ENCODE measurements at places on chromosomes 7 and 10.
A peak's percentile ranks its signal among the peaks of the same experiment; 100 is the strongest.

DNA sequence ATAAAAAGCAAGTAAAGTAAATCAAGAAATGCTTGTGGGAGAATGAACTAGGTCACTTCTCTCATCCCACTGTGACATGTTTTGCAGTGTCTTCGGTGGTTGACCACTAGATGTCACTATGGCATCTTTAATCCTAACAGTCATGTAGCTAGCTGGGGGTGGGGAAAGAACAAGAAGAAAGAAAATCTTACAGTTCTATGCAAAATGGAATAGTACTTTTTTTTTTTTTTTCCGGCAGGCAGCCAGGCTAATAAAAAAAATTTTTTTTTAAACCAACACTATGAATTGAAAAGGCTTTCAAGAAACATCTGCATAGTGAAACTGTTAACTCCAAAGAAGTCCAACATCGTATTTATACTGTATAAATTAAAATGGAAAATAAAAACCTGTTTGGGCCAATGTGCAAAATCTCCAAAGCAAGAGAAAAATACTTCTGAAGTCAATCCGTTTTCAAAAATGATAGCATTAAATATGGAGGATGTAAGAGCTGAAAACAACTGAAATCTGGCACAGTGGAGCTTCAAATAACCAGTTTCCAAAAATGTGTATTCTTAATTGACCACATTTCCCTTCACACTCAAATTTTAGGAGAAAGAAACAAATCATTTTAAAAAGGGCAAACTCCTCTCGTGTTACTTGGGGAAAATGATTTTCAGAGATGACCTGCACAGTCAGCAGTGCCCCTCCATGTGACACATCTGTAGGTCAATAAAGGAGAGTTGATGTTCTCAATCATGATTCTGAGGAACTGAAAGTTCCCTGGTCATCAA is 38.5 kb downstream of the CDK1 start:
- peak; percentile 50 for DNase-seq

DNA sequence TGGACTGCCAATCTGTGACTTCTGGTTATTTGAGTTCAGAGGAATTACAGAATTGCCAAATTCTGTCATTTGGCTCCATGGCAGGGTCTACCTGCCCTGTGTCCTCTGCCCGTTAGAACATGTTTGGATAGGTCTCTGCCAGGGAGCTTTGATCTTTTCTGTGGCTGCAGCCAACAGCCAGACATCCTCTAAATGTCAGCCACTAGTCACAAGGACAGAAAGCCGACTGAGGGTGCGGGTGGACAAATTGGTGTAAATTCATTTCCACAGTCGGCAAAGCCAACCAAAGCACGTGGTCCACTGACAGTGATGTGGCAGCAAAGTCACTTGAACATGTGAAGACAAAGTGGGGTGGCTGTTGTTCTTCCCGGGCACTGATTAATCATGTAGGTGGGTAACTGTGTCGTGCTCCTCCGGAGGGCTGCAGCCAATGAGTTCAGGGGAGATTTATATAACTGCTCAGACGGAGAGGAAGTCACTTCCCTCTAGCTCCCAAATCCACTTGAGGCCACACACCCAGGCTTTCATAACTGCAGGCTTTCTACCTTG is 26.7 kb upstream of the CAMK1D start:
- no peak for DNase-seq

- peak; percentile 5 for DNase-seq
These were observed 1.0 kb downstream of the TWIST1 start for GRCh38 chr7:19116121-19117090.

DNA sequence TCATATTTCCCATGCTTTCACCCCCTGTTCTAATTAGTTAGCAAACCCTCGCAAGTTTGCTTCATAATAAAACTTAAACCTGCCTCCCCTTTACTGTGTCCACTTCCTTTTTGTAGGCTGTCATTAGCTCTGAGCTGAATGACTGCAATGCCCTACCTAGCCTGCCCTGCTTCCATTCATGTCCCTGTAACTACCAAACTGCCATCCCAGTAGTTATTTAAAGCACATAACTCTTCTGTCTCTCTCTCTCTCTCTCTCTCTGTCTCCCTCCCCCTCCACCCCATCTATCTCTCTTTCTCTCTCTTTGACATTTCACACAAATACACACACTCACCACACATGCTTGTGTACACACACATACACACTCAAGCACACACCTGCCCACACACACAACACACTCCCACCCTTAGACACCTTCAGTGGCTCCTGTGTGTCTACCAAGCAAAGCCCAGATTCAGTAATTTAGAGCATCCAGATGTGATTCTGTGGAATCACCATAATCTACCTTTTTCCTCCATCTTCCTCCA is 115.3 kb downstream of the TRIL start:
- no peak for DNase-seq

GRCh38 chr7:82530361-82530760 is 86.8 kb upstream of the CACNA2D1 start:
- DNase-seq, result no peak

DNA sequence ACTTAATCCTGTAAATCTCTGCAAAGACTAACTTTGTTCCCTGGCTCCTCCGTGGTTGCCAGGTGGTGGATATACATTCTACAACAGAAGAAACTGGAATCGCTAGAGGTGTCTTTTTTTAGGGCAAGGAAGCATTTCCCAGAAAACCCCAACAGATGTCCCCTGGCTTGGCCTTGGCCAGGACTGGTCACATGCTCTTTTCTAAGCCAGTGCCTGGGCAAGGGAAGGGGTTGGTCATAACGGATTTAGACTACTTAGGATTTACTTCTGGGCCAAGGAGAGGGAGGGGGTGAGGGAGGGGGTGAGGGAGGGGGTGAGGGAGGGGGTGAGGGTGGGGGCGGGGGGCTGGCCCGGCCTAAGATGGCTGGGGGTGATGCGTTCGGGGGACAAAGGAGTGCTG is 105.7 kb downstream of the SNX10 start:
- no peak for DNase-seq

- DNase-seq, result no peak
These were observed 23.1 kb downstream of the TYW1 start for GRCh38 chr7:67019562-67020390.

- no peak for DNase-seq
These were observed 18.6 kb downstream of the AGMO start for GRCh38 chr7:15543256-15543655.

DNA sequence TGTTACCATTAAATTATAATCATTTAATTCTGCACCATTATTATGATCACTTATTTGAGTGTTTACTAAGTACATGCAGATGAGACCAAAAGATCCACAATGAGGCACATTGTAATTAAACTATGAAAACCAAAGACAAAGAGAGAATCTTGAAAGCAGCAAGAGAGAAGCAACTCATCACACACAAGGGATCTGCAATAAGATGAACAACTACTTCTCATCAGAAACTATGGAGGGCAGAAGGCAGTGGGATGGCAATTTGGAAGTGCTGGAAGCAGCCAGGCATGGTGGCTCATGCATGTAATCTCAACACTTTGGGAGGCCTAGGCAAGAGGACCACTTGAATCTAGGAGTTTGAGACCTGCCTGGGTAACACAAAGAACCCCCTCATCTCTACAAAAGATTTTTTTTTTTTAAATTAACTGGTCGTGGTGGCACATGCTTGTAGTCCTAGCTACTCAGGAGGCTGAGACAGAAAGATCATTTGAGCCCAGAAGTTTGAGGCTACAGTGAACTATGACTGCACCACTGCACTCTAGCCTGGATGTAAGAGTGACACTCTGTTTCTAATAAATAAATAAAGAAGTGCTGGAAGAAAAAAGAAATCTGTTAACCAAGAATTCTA is 47.7 kb downstream of the CDK6 start:
- no peak for DNase-seq

GRCh38 chr10:45470098-45471012 is 96.3 kb downstream of the ALOX5 start:
- no peak for DNase-seq

DNA sequence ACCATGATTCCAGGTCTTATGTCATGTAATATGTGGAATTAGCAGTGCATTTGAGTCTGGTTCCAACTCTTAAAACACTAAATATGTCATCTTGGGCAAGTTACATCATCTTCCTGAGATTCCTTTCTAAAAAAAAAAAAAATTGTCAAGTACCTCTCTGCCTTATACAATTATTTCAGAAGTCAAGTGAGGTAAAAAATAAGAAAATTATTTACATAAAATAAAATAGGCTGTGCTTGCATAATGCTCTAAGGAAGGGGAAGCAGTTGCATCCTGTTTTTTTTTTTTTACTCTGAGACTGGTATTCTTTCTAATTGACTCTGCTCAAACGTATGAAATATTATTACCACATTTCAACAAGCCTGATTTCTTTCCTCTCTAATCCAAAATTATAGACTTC is 55.1 kb upstream of the SEMA3A start:
- DNase-seq, result no peak

- DNase-seq, result peak; percentile 23
These were observed 143.0 kb upstream of the HDAC9 start for GRCh38 chr7:18352339-18353255.

- DNase-seq, result no peak
These were observed 110.8 kb upstream of the EGFR start for GRCh38 chr7:54907981-54908380.

DNA sequence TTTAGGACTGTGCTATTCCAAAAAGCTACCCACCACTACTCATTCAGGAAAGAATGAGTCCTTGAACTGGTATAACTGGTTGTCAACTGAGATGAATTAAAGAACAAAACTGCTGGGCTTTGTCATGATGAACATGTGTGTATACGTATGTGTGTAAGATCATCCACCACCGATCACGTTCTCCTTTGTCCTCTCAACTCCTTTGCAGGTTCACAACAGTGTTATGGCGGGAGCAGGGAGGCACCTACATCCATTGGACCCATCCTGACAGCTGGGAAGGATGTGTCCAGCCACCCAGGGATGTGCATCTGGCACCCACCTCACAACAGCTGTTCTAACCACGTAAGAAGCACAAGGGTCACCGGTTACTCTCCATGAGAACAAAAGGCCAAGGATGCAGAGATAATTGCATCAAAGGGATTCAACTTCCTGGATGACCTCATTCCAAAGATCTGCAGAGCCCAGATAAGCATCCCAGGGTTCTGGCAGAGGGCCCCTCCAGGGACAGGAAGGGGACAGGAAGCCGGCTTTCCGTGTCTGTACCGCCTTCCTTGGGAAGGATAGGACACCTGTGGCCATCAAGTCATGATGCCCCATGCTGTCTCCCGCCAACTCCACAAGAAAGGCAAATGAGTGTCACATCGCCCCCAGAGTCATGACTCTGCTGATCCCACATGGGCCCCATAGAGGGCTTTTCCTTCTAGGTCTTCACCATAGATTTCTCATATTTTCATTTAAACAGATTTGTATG is 66.1 kb downstream of the STEAP1B start:
- DNase-seq, result no peak

- DNase-seq, result no peak
These were observed 244.4 kb upstream of the PPP2R2D start for GRCh38 chr10:131656431-131656841.

DNA sequence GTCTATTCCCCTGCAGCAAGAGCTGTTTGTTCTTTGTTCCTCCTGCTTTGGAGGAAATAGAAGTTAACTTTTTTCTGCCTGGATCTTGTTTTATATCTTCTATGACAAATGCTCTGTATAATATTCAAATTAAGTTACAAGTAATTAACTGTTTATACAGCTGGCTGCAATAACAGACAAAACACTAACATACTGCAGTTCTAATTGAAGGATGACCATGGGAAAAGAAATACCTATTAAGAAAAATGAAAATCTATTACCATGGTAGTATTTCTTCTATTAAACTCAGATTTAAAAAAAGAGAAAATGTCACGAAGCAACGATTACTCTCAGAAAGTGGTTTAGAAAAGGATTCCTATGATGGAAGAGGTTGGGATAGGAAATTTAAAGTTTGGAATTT is 213.8 kb upstream of the PLXNA4 start:
- no peak for DNase-seq

GRCh38 chr7:2776401-2776800 is 67.7 kb downstream of the GNA12 start:
- no peak for DNase-seq

GRCh38 chr7:19537942-19538401 is 170.9 kb downstream of the POLR1F start:
- no peak for DNase-seq

GRCh38 chr7:144519925-144520324 is 116.4 kb upstream of the NOBOX start:
- DNase-seq, result no peak

DNA sequence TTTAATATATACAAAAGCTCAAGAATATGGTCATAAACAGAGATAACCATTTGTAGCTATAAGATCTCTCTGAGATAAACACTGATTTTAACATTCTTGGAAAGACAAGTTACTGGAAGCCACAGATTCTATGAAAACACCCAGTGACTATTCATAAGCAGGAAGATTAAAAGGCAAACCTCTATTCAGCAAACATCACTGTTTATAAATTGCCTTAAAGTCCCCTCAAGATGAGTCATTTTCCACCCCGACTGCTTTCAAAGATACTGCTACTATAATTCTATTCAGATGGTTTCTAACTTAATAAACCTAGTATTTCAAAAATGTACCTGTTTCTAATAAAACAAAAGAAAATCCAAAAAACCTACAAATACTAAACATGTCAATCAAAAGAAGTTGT is 21.0 kb downstream of the TM9SF3 start:
- no peak for DNase-seq

DNA sequence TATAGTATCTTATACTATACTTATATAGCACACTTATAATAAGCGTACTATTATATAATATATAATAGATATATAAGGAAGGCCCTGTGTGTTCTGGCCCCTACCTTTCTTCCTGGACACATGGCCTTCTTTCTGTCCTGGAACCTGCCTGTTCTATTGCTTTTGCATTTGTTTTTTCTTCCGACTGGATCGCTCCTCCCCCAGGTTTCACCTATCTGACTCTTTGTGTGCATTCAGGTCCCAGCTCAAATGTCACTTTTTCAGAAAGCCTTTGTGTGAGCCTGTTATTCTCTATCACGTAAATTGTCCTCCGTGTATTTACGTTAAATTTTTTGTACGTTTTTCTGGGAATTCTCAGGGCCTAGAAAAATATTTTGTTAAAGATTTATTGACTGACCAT is 2.9 kb upstream of the TRIM8 start:
- no peak for DNase-seq

- no peak for DNase-seq
These were observed 21.5 kb upstream of the EPHB6 start for GRCh38 chr7:142833174-142834048.

GRCh38 chr10:116477986-116478664 is 50.5 kb downstream of the PNLIPRP3 start:
- no peak for DNase-seq

GRCh38 chr10:49288341-49289065 is 10.5 kb upstream of the C10orf71 start:
- DNase-seq, result no peak

GRCh38 chr7:130444751-130445407 is 4.1 kb upstream of the CEP41 start:
- no peak for DNase-seq
